ENCODE measurements at places on chromosomes 16 and 17. TPM values are rescaled to one million over a fixed set of nuclear protein-coding genes. Genes with fewer than 3 reads are reported as not detected.

DNA sequence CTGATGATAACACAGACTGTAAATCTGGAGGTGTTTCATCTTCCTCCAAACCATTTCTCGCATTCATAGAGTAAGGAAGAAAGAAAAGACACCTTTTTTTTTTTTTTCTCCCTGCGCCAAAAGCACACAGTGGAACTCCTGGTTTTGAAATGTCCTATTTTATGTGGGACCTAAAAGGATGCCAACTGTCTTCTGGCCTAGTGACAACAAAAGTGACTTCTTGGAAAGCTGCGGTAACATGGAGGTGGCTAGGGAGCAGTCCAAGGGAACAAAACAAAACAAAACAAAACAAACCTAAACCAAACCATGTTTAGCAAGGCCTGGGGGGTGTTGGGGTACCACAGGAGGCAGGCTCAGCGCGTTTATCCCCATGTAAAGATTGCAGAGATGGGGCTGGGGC, 174.8 kb downstream of the XYLT1 start:
- H3K4me1 ChIP-seq = peaks cover 9% of the 10 kb centered on the region
- H3K27ac ChIP-seq = no peak overlapping the region
- no peak for DNase-seq
- no peaks in the 10 kb centered on the region for H3K36me3 ChIP-seq

GRCh38 chr17:46195217-46195855, 2.1 kb upstream of the KANSL1 start:
- no peaks in the 10 kb centered on the region for H3K27me3 ChIP-seq
- no peak for DNase-seq
- H3K27ac ChIP-seq = peak overlapping the region; percentile 99
- H3K36me3 ChIP-seq = peaks cover 53% of the 10 kb centered on the region

GRCh38 chr16:8713635-8714172, 39.3 kb downstream of the ABAT start:
- H3K36me3 ChIP-seq = no peaks in the 10 kb centered on the region
- no peak overlapping the region for H3K4me3 ChIP-seq
- H3K27me3 ChIP-seq = peaks cover 14% of the 10 kb centered on the region
- no peak overlapping the region for H3K27ac ChIP-seq
- no peak for DNase-seq

GRCh38 chr16:47037396-47037745, 63.9 kb upstream of the DNAJA2 start:
- no peaks in the 10 kb centered on the region for H3K4me1 ChIP-seq
- peak overlapping the region; percentile 76 for H3K4me3 ChIP-seq
- H3K36me3 ChIP-seq = peaks cover 9% of the 10 kb centered on the region
- peaks cover 25% of the 10 kb centered on the region for H3K27me3 ChIP-seq
- H3K27ac ChIP-seq = no peak overlapping the region

GRCh38 chr17:63446753-63447470, 806 bp upstream of the CYB561 start:
- H3K27me3 ChIP-seq = no peaks in the 10 kb centered on the region
- H3K4me1 ChIP-seq = peaks cover 8% of the 10 kb centered on the region
- peak overlapping the region; percentile 73 for H3K4me3 ChIP-seq
- peaks cover 27% of the 10 kb centered on the region for H3K36me3 ChIP-seq

GRCh38 chr16:88830258-88830657, 18.5 kb upstream of the APRT start:
- no peak overlapping the region for H3K4me3 ChIP-seq
- no peaks in the 10 kb centered on the region for H3K27me3 ChIP-seq
- no peak overlapping the region for H3K27ac ChIP-seq
- no peak for DNase-seq
- no peaks in the 10 kb centered on the region for H3K4me1 ChIP-seq

NPLOC4 gene
- total RNA-seq = 149 TPM

SPATA2L gene
- 20.7 TPM for total RNA-seq

CDH15 gene
- not detected for total RNA-seq

CLEC19A gene
- total RNA-seq = 0.15 TPM

KRTAP9-4 gene
- not detected for total RNA-seq

BAIAP3 gene
- total RNA-seq = 2.4 TPM

CHST5 gene
- total RNA-seq = 0.42 TPM

Data from Calu3 (cell line).